ENCODE measurements at places on chromosomes 11 and 22.
A peak's percentile ranks its signal among the peaks of the same experiment; 100 is the strongest.

DNA sequence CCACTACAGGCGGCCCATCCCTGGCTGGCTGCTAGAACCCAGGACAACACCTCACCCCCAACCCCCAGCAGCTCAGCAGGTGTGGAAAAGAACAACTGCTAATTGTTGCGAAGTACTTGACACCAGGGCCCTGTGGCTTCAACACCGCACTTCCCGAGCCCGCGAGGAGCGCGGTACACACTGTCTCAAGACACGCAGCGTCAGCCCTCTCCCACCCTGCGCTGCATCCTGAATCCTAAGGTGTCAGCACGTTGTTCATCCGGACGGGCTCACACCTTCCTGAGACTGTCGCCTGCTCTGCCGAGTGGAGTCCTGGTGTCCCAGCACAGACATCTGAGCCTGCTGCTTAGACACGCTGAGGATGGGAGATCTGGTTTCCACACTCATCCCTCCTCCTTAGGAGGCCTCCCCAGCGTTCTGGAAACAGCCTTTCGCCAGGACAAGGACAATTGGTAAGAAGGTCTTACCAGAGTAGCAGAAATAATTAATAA, 1336.2 kb downstream of the BRD1 start:
- DNase-seq, result no peak

GRCh38 chr22:45672564-45673481, 1.2 kb downstream of the ATXN10 start:
- DNase-seq, result no peak

DNA sequence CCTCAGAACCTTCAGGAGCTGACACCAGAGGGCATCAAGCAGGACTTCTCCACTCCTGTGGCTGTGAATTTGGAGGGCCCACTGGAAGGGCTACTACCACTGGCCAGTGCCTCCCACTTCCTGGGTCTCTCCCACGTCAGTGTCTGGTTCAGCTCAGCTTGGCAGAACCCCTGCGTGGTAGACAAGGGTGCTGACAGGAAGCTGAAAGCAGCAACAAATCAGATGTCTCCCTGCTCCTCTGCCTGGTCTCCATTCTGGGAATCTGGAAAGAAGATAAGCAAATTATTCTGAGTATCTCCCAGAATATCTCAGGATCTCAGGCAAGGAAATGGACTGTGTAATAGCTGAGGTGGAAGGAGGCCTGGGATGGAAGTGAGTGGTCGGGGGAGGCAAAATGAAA, 61.5 kb downstream of the TMPRSS5 start:
- no peak for DNase-seq

DNA sequence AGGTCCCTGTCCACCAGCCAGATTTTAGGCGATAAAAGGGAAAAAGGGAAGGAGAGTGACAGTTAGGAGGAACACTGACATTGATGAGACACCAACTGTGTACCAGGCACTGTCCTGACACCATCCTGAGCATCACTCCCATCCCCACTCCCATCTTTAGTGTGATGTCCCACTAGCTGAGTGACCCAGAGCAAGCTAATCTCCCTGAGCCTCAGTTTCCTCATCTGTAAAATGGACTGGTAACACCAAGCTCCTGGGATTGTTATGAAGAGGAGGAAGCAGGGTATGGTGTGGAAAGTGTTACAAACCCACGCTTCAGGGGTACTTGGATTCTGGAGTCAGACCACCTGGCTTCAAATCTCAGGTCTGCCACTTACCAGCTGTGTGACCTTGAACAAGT, 8.5 kb upstream of the P2RY6 start:
- no peak for DNase-seq

DNA sequence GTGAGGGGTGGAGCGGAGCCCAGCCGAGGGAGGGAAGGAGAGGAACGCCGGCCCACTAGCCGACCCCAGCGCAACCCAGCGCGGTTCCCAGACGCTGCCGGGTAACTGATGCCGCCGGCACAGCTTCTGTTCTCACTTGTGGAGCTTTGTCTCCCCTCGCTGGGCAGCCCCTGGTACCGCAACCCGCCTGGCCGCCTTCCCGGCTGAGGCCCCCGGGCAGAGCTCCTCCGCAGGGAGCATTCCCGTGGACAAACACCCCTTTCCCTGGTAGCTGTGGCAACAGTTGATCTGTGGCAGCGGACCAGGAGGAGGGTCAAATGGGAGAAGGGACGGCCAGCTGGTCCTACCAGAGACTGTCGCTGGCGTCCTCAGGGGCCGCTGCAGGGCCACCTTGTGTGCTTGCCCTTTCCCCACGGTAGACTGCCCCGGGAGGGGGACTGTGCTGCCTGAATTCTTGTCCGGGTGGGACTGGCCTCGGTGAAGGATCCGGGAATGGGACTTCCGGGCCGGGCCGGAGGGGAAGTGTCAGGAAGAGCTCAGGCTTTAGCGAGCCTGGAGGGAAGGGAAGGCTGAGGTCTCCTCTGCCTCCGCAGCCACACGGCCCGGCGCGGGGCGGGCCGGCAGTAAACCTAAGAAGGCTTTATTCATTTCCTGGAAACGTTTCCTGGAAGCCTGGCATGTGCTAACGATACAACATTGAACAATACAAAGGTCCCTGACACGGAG, 468.0 kb downstream of the OPCML start:
- DNase-seq, result peak; percentile 13

DNA sequence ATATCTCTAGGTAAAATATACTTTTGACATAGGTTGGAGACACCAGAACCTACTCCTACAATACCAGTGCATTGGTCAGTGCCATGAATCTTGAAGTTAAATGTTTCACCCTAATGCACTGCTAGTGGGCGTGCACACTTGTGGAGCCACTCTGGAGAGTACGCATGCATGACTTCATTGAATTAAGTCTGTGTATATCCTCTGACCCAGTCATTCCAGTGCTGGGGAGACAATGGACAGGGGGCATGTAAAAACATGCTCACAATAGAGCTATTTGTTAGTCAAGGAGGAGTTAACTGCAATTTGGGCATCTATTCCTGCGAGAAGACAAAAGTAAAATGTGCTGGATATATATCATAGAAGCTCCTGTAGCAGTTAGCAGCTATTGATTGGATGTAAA, 335.4 kb upstream of the NCAM1 start:
- DNase-seq, result no peak
